ENCODE measurements at places on chromosomes 12 and 14.
A peak's percentile ranks its signal among the peaks of the same experiment; 100 is the strongest.

- DNase-seq: no peak
Observed at GRCh38 chr14:81831128-81831820, 297.6 kb upstream of the SEL1L start.

DNA sequence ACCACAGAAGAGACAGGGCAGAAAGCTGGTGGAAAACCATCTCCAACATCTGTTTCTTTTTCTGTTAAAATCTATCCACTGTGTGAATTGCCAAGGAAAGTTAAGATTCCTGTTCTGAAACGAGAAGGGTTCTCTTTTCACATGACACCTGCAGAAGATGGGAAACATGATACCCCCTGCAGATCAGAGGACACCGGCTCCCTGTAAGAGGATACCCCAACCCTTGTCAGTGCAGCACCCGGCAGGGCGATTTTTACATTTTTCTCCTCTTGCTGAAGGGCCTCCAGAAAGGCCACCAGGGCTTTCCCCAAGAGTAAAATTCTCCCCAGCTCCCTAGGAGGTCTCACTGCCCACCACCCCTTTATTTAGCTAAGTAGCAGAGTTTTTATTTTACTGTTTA, 48.2 kb downstream of the DPF3 start:
- DNase-seq: no peak

DNA sequence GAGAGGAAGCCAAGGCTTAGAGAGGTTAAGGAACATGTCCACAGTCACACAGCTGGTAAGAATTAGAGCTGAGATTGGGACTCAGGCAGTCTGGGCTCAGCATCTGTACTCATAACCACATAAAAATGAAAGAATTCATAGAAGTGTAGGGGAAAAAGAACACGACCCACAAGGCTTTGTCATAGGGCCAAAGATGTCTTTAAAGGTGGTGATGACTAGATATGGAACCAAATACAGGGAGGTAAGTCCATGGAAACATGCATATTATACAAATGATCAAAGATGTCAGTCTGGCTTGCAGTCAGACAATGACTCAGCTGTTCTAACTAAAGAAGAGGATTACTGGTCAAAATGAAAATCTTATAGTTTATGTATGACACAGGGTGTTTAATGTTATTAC, 7.2 kb upstream of the SSPN start:
- DNase-seq: no peak

- no peak for DNase-seq
Observed at GRCh38 chr12:5260591-5261086, 171.3 kb upstream of the NTF3 start.

DNA sequence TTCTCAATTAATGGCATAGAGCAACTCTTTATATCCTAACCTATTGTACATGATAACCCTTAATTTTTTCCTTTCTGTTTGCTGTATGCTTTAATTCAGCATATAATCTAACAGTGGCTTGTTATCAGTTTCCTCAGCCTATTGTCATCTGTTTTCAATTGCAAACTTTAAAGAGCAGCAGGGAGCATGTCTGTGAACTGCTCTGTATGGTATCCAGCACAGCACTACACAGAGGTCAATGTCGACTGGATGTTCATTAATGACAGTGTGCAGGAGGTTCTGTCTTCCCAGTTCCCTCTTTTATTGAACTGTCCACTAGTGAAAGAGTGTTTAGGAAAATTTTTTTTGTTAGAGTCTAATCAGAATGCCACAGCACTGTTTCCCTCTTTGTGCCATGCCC, 609.1 kb downstream of the SOX5 start:
- DNase-seq: no peak

DNA sequence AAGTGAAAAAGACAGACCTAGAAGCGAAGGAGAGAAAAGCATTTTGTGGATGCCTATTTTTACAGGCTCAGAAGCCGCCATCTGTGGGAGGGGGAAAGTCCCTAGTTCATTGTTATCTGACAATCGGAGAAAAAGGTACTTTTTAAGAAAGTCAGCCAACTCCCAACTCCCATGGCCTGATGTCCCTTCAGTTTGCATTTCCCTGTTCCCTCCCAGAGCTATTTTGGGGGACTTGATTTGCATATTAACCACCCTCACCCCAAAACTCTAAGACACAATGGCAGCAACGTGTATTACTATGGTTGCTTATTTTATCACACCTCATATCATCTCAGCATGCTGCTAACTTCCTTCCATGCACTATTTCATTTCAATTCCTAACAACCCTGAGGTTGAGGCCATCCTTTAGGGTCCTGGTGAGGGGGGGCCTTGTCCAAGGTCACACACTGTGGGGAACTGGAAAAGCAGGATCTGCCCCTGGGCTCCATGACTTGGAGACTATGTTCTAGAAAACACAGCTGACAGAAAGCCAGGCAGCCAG, 18.7 kb downstream of the HVCN1 start:
- DNase-seq: no peak

GRCh38 chr12:11981121-11981733, 89.5 kb upstream of the BCL2L14 start:
- DNase-seq: peak; percentile 21

DNA sequence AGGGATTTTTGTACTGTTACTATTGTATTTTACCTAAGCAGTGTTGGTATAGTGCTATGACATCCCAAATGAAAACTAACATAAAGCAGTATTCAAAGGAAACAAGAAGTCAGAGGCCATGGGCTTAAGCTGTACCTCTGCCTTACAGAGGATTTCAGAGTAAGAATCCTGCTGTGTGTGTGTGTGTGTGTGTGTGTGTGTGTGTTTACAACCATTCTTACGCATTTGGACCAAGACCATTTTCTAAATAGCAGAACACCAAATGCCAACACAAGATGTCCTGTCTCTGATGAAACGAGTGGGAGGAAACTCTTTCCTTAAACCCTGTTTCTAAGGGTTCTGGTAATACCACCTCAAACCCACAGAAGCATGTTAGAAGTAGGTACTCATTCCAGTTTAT, 64.4 kb downstream of the PPP1R36 start:
- no peak for DNase-seq

- DNase-seq: no peak
Observed at GRCh38 chr12:2382370-2383155, 329.8 kb downstream of the CACNA1C start.

DNA sequence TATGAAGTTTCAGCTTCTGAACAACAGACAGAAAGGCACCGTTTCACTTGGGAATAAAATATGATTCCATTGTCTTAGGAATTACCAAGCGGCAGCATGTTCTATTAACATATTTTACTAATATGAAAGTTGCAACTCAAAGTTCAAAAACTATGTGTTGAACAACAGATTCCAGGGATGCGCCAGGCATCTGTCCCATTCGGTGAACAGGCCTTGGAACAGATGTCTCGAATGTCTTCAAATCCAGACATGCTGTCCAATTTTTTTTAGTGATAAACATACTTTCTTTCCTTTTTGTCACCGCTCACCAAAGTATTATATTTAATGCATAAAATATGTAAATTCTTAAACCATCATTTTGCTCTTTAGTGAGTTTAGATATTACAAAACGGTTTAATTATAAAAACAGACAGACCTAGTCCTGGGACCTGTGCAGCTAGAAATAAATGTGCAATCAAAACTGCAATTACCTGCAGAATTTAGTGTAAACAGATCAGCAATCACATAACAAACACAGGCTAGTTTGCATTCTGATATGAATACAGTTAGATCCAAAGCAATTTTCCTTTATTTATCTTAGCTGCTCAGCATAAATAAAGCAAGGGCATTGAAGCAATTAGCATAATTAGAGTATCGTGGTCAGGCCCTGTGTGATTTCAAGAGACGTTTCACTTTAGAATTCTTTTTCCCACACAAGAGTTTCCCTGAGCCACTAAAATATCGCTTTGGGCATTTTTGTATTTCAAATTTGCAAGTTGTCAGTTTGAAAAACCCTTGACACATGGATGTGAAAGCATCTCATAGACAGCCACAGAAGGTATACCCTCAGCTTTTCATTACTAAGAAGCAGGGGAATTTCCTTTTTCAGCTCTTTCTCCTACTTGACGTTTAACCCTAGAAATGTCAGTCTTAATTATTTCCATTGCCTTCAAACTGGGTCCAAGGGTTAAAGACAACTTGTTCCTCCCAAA, 420.8 kb downstream of the EGLN3 start:
- no peak for DNase-seq

GRCh38 chr14:24710403-24711112, 76.6 kb upstream of the GZMB start:
- peak; percentile 21 for DNase-seq

DNA sequence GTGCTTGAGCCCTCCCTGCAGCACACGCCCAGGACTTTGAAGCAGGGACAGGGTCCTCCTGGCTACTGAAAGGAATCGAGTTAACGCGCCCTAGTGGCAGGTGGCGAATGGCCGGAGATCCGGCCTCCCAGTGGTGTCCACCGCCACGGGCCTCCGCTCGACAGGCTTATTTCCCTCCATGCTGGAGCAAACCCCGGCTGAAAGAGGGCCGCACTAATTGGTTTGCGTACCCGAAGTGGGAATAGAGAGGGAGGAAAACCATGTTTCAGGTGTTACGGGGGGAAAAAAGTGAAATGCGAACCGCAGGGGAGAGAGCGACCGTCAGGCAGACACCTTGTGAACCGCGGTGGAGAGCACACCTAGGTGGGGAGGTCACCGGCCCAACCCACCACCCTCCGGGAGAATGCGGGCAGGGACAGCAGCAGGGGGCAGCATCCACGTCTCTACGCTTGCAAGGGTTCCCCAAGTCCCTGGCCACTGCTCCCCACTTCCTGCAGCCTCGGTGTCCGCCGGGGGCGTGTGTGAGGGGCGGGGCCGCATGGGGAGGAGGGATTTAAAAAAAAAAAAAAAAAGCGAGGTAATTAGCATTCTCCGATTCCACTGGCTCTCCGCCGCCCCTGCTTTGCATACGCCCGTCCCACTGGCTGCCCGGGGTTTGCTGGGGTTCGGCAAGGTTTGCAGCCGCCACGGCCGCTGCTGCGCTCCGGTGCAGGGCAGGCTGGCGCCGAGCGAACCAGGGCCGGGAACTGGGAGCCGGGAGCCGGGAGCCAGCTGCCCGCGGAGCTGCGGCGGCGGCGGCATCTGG, 224.6 kb upstream of the CRY1 start:
- DNase-seq: peak; percentile 48

DNA sequence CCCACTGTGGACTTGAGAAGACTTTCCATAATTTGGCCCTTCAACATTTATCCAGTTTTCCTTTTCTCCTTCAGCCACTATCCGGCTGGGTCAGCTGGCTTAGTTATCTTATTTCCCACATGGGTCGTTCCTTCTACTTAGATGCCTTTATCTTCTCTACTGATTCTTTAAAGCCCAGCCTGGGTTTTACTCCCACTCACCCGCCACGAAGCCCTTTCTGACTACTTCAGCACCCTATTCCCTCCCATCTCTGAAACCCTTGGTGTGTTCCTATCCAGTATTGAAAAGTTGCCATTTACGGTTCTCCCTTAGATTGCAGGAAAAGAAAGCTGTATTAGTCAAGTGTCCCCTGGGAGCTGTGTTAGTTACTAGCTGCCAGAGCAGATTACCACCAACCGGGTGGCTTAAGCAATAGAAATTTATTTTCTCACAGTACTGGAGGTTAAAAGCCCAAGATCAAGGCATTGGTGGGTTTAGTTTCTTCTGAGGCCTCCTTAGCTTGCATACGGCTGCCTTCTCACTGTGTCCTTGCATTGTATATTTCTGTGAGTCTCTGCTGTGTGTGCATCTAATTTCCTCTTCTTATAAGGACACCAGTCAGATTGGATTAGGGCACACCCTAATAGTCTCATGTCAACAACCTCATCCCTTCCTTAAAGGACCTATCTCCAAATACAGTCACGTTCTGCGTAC, 105.5 kb downstream of the GPATCH2L start:
- DNase-seq: no peak

- no peak for DNase-seq
Observed at GRCh38 chr14:100813291-100813690, 12.6 kb upstream of the MEG3 start.

GRCh38 chr12:26369588-26369987, 174.2 kb downstream of the SSPN start:
- no peak for DNase-seq

DNA sequence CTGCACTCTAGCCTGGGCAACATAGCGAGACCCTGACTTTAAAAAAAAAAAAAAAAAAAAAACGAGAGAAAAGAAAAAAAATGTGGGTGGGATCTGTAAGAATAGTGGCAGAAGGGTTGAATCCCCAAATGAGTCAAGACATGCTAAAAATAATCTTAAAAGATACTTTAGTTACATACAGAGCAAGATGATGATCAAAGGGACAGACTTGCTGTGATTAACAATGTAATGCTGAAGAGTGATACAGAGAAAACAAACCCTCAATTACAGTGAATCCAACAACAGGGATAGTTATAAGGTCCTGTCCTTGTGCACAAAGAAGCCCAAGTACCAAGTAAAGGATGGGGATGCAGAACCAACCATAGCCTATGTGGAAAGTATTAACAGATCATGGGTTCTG, 80.3 kb downstream of the DCAF5 start:
- no peak for DNase-seq

GRCh38 chr14:59320361-59320760, 131.9 kb downstream of the DAAM1 start:
- DNase-seq: no peak

- DNase-seq: no peak
Observed at GRCh38 chr14:69153152-69153872, 393 bp upstream of the DCAF5 start.

DNA sequence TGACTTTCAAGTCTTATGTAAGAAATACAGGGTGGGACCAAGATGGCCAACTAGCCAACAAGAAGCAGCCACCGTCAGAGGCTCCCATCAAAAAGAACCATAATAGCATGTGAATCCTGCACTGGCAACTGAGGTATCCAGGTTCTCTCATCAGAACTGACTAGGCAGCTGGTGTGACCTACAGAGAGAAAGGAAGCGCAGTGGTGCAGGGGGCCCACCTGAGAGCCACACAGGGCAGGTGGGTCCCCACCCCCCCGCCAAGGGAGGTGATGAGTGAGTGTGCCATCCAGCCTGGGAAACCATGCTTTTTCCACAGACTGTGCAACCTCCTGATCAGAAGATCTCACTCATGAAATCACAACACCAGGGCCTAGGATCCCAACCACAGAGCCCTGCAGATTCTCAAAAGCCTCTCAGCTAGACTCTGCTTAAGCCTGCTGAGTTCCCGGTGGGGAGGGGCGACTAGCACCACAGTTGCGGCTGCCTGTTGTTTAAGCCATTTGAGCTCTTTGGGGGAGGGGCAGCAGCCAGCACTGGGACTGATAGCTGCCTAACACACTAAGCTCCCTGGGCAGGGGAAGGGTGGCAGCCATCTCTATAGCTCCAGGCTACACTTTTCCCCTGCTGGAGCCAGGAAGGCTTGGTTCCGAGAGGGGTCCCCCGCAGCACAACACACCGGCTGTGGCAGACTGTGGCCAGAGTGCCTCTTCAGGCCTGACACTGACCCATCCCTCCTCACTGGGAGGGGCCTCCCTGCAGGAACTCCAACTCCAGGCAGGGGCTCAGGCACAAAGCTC, 75.3 kb downstream of the GARIN6 start:
- DNase-seq: no peak

Measured in activated CD4-positive, CD25-positive, alpha-beta regulatory T cell treated with anti-CD3 and anti-CD28 coated beads, Interleukin-2, amount 50 U/mL, for 16 hours (primary cell).